ENCODE measurements at places on chromosomes 13 and 19.
A peak's percentile ranks its signal among the peaks of the same experiment; 100 is the strongest.

- no peak for DNase-seq
These were observed 199.7 kb downstream of the GGACT start for GRCh38 chr13:100388923-100389322.

DNA sequence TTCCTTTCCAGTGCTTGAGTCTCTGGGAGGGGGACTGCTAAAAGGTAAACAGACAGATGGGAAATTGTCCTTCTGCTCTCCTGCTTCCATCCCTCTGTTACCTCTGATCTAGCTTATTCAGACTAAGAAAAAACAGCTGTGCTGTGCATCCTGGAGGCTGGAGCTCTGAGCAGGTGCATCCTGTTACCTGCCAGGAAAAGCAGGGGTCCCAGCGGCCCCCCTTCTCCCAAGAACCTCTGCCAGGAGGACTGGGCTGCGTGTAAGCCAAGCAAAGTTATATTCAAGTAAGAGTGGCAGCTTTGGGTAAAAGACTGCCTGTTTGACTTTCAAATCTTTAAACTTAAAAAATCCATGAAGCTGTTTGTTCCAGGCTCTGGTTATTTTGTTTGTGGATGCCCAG is 75.1 kb downstream of the C13orf42 start:
- no peak for DNase-seq

DNA sequence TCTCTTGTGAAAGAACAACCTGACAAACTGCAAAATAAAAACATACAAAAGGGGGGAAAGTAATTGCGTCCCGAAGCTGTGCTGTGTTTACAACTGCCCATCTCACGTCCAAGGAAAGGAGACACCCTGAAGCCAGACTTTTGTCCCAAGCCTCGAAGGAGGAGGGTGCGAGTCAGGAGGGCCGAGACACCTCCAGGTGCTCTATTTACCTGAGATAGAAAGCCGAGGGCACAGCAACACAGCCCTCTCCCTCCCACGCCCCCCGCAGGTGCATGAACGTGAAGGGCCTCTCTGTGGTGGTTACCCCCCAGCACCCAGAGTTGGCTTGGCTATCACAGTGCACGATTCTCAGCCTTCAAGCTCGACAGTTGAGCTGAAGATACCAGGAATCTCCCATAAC is 33.2 kb downstream of the NLRP13 start:
- DNase-seq = no peak

DNA sequence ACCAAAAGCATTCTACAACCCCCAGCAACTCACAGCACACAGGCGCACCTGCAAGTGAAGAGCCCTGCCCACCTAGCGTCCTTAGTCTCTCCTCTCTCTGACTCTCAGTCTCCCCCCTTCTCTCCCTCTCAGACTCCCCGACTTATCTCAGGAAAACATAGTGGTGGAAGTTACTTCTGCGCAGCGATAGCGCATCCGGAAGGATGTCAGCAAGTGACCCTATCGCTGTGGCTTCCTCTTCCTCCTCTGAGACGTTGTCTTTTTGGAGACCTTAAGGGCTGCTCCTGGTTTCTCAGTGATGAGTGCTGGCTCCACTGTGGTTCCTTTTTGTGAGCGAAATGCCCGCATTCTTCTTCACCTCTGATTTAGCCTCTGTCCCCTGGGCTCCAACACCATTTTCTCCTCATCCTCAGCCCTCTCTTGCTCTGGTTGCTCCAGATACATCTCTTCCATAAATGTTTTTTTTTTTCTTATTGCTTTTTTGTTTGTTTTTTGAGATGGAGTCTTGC is 1.4 kb upstream of the YIF1B start:
- peak; percentile 53 for DNase-seq

Measured in activated CD4-positive, alpha-beta T cell treated with anti-CD3 and anti-CD28 coated beads, Interleukin-2, Interleukin-4, amounts not matched to agents 100 ng/mL and 50 ng/mL, durations not matched to agents 16 hours and 8 hours (primary cell).